GM04504 (cell line): ENCODE measurements at places on chromosomes 7 and 10.

GRCh38 chr7:69218576-69218975 is 379.7 kb upstream of the AUTS2 start:
- DNase-seq, result no peak

DNA sequence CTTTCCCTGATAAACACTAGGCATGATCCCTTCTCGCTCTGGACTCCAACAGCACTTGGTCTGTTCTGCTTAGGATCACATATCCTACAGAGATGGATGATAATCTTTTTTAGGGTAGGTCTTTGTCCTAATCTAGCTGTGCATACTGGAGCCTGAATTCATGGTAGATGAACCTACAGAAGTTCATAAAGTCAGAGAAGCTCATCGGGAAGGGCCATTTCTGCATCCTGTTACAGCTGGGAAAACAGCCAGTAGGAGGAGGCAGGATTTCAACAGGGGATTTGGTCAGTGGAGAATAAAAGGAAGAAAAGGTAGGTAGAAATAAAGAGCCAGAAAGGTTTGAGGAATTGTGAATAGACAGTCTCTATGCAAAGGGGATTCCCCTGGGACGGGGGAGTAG is 101.4 kb downstream of the ANK3 start:
- no peak for DNase-seq

- peak; percentile 86 for DNase-seq
These were observed 511 bp upstream of the NRP1 start for GRCh38 chr10:33334805-33335550.

- no peak for DNase-seq
These were observed 27.9 kb upstream of the PPP2R2D start for GRCh38 chr10:131872827-131873375.

GRCh38 chr7:28179120-28180030 is 1.2 kb downstream of the JAZF1 start:
- DNase-seq, result no peak

GRCh38 chr7:73871163-73872011 is 10.4 kb downstream of the TMEM270 start:
- DNase-seq, result no peak

GRCh38 chr10:53957401-53957800 is 843.6 kb downstream of the PCDH15 start:
- no peak for DNase-seq

- no peak for DNase-seq
These were observed 217.9 kb downstream of the SFMBT2 start for GRCh38 chr10:7192831-7193361.

DNA sequence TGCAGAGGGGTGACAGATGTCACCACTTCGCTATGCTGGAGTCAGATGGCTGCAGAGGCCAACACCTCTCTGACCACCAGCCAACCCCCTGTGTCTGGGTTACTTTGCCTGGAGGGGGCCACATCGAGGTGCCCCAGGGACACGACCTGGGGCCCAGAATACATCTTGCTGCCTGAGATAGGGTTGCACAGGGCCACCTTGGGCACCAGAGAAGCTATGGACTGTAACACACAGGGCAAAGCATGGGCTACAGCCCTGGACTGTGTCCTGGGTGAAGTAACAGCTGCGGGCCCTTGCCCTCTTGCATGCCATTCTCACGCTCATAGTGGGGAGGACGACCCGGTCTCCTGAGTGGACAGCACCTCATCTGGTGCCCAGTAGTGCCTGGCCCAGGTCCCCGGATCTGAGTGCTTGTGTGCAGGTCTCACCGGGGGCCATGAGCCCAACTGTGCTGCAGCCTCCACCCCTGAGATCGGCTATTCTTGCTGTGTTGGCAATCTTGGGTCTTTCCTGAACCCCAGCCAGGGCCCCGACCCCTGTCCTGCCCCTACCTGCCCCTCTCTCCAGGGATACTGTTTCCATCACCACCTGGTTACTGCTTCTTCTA is 115.2 kb upstream of the GDF10 start:
- DNase-seq, result no peak

- DNase-seq, result no peak
These were observed 457.4 kb downstream of the DNAJB6 start for GRCh38 chr7:157793973-157794745.

DNA sequence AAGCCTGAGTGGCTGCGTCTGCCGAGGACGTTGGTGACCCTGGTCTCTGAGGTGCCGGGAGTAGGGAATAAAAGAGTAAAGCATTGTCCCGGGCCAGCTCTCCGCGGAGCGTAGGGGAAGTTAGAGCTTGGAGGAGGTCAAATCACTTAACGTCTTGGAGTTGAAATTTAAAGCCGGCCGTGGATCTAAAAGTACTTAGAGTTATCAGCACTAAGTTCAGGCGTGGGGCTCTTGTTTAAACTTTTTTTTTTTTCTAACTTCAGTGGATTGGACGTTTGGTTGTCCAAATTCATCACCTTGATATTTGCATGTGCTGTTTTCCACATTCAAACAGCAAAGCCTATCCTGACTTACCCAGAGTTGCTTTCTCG is 700 bp downstream of the NIPSNAP2 start:
- no peak for DNase-seq

DNA sequence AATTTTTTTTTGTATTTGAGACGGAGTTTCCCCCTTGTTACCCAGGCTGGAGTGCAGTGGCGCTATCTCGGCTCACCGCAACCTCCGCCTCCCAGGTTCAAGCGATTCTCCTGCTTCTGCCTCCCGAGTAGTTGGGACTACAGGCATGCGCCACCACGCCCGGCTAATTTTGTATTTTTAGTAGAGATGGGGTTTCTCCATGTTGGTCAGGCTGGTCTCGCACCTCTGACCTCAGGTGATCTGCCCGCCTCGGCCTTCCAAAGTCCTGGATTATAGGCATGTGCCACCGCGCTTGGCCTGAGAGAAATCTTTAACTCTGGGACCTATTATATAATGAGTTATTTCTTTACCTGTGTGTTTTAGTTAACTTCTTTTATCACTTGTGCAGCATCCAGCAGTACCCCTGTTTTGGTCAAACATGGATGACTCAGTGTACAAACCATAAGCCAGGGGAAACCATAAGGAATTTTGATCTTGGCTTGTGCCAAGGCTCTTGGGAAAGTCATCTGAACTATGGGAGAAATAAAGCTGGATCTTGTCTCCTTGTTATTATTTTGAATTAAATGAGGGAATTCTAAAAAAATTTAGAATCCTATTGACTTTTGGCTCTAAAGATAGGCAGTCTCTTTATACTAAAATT is 23.6 kb upstream of the ZRANB1 start:
- no peak for DNase-seq

DNA sequence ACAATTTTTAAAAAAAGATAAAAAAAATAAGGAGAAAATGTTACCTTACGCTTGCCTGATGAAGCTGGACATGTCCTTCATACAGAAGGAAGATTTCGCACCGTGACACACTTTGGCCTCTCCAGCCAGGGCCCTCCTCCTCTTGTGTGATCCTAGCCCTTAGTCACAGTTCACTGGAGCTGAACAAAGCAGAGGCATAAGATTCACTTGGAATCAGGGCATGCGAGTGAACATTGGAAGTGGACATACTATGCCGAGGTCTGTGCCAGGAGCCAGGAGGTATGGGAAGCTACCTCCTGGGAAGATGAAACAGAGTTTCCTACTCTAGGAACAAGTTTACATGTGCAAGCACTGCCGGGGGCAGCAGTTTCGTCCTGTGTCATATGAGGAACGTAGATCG is 91.5 kb downstream of the XPNPEP1 start:
- DNase-seq, result no peak

DNA sequence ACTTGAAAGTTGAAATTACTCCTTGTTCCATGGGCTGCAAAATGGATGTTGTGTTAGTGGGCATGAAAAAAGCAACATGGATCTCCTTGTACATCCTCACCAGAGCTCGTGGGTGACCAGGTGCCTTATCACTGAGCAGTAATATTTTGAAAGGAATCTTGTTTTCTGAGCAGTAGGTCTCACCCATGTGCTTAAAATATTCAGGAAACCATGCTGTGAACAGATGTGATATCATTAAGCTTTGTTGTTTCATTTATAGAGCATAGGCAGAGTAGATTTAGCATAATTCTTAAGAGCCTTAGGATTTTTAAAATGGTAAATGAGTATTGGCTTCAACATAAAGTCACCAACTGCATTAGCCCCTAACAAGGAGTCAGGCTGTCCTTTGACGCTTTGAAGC is 316.6 kb downstream of the TYW1 start:
- DNase-seq, result no peak

- no peak for DNase-seq
These were observed 270.4 kb upstream of the KLF14 start for GRCh38 chr7:131004371-131004770.

DNA sequence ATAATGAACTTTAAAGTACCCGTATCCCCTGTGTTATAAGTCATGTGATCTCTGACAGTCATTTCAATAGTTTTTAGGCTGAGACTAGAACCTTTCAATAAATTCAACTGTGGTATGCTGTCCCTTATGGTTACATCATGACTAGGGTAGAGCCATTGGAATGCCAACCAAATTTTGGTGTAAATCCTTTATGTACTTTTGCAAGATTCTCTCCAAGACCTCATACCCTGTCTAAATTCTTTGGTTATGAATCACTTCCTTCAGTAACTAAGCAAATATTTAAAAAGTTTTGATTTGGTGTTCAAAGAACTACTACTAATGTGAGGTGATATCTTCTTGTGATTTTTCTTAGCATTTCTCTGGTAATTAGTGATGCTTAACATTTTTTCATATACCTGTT is 20.8 kb upstream of the OR6B1 start:
- peak; percentile 14 for DNase-seq

- no peak for DNase-seq
These were observed 19.0 kb upstream of the PRPS1L1 start for GRCh38 chr7:18046601-18047000.

- peak; percentile 19 for DNase-seq
These were observed 47.4 kb downstream of the PPP1R17 start for GRCh38 chr7:31734456-31734855.

GRCh38 chr7:100603726-100604027 is 1.5 kb downstream of the PCOLCE start:
- DNase-seq, result no peak

- DNase-seq, result no peak
These were observed 198.3 kb upstream of the CELF2 start for GRCh38 chr10:10819206-10819856.

GRCh38 chr10:63593576-63593975 is 72.4 kb downstream of the REEP3 start:
- DNase-seq, result no peak

DNA sequence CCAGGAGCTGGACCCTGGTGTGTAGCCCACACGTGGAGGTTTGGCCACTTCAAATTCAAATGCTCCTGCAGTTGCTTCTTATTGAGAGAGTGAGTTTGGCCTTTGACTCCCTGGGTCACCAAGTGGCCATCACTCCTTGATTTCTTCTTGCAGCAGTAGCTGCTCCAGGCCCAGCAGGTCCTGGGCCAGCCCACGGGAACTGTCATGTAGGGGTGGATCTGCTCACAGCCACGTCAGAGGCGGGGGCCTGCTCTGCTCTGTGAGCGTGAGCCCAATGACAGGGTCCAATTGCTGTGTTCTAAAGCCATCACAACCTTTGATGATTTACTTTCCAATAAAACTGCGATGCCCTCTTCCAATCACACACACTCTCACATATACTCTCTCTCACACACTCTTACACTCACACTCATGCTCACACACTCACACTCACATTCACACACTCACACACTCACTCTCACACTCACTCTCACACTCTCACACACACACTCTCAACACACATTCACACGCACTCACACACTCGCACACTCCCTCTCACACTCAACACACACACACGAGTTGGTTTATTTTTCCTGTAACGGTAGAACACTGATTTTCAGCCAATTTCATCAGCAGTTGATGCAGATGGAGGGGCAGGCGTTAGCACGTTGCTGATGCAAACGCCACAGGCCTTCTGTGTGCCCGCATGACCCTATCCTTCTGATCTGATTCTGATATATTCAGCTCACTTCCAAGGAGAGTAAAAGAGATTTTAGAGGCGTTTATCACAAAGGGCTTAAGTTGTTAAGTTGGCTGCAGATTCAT is 210.7 kb upstream of the PPP2R2D start:
- DNase-seq, result no peak

DNA sequence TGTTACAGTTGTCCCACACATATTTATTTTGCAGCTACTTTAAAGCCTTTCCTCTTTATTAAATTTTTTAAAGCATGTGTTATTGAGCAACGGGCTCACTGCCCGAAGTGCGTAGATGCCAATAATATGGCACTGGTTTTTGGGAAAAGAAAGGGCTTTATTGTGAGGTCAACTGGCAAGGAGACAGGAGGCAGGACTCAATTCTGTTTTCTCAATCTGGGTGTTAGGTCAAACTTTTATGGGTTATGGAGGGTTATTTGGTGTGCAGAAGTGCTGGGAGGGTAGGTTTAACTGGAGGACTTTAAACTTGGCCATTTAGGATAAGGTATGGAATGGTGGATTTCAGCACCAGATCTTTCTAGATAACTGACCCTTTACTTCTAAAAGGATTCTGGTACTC is 183.6 kb downstream of the LRRC4 start:
- no peak for DNase-seq

- no peak for DNase-seq
These were observed 86.8 kb downstream of the FANK1 start for GRCh38 chr10:125983161-125983560.

- DNase-seq, result peak; percentile 53
These were observed 28.4 kb upstream of the SEMA3E start for GRCh38 chr7:83677180-83677866.

- DNase-seq, result no peak
These were observed 224.2 kb upstream of the KMT2E start for GRCh38 chr7:104789780-104790179.

DNA sequence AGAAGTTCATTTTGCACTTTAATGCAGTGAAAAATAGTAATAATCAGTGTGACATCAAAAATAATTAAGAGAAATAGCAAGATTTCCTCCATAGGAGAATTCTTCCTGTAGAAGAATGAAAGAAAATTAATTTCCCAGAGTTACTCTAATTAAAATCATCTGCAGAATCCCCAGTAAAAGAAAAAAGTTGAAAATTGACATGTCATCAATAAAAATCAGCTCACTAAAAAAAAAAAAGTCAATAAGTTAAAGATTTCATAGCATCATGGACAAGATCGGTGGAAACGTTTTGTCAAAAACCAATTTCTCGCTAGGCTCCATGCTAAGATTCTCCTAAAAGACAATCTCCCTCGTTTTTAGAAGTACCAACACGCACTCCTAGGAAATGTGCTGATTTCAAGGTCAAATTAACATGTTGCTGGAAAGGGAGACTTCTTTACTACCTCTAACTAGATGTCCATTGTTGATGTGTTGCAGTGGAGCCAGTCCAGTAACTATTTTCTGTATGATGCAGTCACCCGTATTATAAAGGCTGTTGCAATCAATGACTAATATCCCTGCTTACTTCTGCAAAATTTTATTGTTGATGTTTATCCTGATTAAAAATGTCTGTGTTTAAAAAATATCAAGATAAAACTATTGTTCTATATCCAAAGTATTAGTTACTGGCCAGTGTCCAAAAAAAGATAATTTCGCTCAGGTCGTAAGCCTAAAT is 591.9 kb upstream of the MGMT start:
- no peak for DNase-seq
